HL-60 (cell line): ENCODE measurements at places on chromosomes 16 and 17.

DNA sequence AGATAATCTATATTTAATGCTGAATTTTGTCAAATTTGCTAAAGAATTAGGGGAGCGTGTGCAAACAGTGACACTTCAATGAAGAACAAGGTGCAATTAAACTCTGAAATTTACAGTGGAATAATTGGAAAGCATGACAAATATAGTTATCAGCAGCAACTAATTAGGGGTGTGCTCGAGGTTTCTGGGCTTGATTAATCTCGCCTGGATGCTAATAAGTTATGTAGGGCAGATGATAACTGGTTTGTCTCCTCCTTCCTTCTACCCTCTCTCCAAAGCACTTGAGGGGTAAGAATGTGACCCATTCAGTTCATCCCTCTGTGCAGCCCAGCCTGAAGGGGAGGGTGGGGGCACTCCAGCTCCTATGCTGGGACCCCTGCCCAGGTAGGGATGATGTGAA is 21.9 kb downstream of the MRM1 start:
- no peak for DNase-seq

GRCh38 chr17:62187681-62188080 is 122.6 kb upstream of the MED13 start:
- DNase-seq: no peak

- no peak for DNase-seq
Measured at GRCh38 chr17:27449541-27449940, 6.7 kb upstream of the KSR1 start.

DNA sequence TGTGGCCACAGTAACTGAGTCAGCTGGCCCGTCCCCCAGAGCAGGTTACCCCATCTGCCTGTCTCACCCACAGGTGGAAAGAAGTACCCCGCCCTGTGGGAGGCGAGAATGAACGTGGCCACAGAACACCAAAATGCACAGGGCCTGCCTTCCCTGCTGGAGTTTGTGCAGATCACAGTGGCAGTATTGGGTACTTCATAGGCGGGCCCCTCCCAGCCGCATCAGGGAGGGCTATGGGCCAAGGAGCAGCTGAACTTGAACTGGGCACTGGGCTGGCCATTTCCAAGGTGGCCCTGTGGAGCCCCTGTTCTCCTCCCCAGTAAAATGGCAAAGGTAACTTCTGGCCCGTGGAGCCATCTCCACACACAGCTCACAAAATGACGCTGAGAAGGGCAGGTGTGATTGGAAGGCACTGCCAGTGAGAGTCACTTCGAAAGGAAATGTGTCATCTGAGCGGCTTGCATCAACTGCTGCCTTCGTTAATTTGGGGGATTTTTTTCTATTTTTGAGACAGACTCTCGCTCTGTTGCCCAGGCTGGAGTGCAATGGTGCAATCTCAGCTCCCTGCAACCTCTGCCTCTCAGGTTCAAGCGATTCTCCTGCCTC is 162.9 kb downstream of the ENGASE start:
- no peak for DNase-seq

DNA sequence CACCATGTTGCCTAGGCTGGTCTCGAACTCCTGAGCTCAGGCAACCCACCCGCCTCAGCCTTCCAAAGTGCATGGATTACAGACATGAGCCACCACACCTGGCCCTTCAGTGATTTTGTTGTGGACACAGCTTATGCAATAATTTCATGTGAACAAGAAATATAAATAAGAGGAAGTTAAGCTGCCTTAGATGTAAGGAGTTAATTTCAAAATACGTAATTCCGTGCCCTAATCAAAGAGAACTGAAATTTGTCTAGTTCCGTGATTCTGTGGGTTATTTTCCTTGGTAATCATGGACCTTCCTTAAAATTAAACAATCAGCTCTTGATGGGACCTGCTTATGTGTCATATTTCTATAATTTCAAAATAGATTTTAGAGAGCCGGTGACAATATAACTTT is 11.9 kb downstream of the TVP23A start:
- DNase-seq: peak; percentile 22

- no peak for DNase-seq
Measured at GRCh38 chr17:6596511-6596910, 40.2 kb upstream of the PITPNM3 start.

DNA sequence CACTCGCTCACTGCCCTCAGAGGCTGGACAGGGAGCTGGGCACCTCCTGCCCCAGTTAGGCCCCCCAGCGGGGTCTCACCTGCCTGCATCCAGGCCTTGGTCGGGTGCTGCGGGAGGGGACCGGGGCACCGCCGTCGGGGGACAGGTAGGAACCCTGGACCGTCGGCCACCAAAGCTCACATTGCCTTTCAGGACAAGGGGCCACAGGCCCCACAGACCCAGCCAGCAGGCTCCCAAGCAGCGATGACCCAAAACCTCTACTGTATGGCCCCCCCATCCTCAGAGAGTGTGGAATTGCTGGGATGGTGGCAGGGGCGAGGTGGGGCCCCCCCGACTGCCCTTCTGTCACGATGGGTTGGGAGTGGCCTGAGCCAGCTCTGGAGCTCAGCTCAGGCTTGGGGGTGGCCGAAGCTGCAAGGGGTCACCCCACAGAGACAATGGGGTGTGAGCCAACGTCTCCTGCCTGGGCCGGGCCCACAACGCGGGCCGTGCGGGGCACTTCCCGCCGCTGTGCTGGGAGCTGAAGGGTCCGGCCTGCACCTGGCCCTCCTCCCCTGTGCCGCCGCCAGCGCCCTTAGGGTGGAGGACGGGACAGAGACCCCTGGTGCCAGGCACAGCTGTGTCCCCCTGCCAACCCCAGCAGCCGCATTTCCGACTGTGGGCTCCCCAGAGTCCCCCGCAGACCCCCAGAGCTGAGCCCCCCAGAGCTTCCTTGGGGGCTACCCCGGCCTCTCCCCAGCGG is 498 bp downstream of the IGFALS start:
- DNase-seq: no peak

DNA sequence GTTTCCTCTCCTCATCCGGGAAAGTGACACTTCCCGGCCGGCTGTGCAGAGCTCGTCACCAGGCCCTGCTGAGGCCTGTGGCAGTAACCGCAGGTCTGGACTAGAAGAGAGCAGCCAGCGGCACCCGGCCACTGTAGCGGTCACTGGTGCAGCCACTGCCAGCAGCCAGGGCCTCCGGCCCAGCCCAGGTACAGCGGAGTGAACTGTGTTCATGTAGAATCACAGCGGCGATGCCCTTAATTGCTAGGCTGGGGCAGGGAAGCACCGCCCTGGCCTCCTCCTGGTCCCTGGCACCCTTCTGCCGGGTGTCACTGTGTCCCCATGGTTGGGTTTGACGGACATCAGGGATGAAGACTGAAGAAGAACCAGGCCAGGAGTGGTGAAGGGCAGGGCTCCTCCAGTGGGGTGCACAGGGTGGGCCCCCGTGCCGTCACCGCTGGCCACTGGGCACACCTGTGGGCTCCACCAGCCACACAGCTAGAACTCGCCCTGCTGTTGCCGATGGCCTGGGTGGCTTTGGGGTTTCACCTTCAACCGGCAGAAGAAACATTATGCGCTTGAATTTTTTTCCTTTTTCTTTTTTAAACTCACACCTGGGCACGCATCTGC is 165.2 kb upstream of the CHMP6 start:
- no peak for DNase-seq

GRCh38 chr16:23692190-23692837 is 13.6 kb downstream of the PLK1 start:
- DNase-seq: peak; percentile 36

GRCh38 chr16:27424772-27425498 is 23.0 kb downstream of the IL21R start:
- no peak for DNase-seq

DNA sequence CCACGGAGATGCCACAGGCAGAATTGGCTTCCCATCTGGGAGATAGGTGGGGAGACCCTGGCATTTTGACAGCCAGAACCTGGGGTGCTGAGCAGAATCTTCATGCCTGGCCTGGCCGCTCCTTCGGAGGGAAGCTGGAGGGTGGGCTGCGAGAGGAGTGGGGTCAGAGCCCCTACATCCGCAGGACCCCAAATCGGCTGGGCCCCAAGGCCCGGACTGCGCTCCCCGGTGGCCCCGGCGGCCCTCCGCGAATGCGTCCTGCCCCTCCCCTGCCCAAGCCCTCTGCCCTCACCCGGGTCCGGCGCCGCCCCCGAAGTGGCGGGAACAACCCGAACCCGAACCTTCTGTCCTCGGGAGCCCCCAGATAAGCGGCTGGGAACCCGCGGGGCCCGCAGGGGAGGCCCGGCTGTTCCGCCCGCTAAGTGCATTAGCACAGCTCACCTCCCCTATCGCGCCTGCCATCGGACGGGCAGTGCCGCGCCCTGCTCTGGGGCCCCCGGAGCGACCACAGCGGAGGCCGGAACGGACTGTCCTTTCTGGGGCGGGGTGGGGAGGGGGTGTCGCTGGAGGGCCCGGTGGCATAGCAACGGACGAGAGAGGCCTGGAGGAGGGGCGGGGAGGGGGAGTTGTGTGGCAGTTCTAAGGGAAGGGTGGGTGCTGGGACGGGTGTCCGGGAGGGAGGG is 850 bp upstream of the PNMT start:
- no peak for DNase-seq

DNA sequence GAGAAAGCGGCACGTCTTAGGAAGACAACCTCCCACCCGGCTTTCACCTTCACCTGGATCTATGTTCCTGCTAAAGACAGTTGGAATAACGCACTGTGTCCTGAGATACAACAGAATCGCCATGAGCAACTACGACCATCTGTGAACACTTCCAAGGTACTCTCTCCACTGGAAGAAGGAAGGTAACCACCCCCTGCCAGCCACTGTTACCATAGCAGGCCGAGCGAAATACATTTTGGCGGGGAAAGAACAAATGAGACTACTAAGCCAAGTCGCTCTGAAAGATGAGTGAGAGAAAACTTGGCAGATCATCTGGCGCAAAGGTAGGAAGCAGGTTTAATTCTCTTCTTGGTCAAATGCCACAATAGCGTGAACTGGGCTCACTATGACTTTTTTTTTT is 9.8 kb downstream of the CRK start:
- no peak for DNase-seq

- no peak for DNase-seq
Measured at GRCh38 chr17:78618264-78619066, 41.3 kb upstream of the DNAH17 start.

DNA sequence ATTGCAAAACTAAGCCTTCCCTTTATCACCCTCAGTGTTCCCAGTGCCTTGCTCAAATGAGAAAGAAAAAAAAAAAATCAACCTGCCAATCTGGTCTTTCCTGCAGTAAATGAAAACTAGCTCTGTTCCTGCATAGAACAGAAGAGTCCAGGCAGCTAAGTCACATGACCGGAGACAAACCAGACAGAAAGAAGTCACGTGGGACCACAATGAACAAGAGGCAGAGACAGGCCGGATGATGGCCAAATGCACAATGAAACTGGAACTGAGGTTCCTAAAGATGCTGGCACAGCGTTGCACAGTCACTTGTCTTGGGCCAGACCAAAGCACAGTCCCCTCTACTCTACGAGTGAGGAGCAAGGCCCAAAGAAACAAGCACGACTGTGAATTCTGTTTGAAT is 172.5 kb downstream of the GRIN2A start:
- DNase-seq: no peak

- DNase-seq: peak; percentile 2
Measured at GRCh38 chr16:70159355-70160348, 13.9 kb upstream of the CLEC18C start.

- DNase-seq: no peak
Measured at GRCh38 chr16:84554627-84555328, 50.3 kb upstream of the MEAK7 start.

DNA sequence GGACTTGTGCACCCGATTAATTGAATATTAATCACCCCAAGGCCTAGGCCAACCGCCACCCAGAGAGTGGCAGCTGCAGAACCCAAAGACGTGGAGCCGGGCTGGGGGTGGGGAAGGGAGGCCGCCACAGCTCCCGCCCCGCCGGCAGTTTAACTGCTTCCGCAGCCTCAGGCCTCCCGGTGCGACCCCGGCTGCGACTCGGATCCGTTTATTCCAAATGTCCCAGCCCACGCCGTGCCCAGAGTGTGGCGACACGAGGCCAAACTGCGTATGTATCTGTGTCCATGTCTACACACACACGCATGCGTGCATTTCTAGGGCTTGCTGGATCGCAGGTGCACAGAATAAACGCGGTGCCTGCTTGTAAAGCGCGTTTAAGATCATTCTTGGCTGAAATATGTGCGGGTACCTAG is 802 bp upstream of the TOB1 start:
- DNase-seq: peak; percentile 70

DNA sequence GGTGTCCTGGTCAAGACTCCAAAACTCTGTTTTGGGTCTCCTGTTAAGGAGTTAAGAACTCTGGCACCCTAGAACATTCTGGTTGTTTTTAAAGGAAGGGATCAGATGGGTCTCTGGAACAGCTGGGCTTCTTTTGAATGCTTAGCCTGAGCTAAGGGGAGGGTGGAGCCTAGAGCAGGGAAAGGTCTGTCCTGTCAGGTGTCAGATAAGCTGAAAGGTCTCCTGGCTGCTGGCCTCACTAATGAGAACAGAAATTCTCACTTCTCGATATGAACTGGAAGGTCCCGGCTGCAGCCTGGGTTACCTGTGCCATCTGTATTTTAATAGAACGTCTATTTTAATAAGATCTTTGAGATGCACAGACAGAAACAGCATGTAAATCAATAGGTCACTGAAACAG is 69.0 kb downstream of the RAP1GAP2 start:
- DNase-seq: no peak

GRCh38 chr17:77498791-77499698 is 358.3 kb downstream of the SEC14L1 start:
- no peak for DNase-seq

DNA sequence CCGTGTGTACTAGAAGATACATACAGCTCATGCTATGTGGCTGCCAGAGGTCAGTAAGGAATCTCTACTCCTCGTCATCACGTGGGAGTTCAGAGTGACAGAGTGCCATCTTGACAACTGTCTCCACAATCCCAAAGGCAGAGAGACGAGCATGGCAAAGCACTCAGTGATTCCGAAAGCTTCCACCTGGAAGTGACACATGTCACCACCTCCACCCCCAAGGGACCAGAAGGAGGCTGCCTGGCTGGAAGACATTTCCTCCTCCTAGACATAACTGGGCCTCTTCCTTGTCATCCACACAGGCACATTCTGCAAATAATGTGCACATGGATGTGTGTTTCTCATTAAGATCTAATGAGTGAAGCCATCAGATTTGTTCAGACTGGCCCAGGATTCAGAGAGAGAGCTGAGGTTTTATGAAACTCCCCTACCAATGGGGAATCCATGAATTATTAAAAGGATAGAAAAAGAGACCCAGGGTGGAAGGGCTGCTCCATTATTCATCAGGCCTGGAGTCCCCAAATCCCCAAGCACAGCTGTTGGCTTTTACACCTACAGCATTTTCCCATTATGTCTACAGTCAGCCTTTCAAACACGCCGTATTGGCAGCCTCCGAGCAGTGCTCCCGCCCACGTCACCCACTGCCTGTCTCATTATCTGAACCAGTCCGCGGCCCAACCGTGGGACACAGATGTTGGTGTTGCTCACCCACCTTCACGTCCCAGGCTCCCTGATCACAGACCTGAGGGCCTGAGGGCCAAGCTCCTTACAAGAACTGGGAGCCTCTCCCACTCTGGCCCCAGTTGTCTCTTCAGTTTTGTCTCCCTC is 3.3 kb upstream of the CACNG5 start:
- no peak for DNase-seq

GRCh38 chr16:11350921-11351335 is 5.7 kb downstream of the RMI2 start:
- no peak for DNase-seq
